CD8-positive, alpha-beta memory T cell (primary cell): ENCODE measurements at places on chromosomes 11 and 22.

- DNase-seq = no peak
These were observed 67.3 kb downstream of the IGF2 start for GRCh38 chr11:2071748-2072385.

DNA sequence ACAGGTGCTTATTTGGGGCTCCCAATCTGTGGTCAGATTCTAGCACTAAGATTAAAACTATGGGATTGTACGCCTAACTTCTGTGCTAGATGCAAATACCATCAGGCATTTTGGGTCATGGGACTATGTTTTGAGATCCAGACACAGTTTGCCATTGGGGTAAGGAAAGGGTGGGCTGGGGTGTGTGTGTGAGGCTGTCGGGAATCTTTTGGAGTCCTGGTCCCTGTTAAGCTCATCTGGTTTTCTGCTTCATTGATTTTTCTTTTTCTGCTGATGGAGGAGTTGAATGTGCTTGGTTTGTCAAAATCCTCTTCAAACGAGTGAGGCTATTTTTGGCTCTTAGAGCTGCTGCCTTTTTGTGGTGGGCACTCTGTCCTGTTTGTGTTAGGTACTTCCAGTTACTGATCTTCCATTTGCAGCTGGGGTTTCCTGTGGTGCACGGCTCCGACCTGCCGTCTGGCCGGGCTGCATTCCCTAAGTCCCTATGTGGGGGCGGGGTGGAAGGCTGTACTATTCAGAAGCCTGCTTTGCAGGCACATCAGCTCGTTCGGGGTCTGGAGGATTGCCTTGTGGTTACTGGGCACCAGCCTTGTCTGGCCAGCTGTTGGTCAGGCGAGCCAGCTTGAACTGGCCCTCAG lies 2.9 kb downstream of the BCR start:
- DNase-seq = no peak

DNA sequence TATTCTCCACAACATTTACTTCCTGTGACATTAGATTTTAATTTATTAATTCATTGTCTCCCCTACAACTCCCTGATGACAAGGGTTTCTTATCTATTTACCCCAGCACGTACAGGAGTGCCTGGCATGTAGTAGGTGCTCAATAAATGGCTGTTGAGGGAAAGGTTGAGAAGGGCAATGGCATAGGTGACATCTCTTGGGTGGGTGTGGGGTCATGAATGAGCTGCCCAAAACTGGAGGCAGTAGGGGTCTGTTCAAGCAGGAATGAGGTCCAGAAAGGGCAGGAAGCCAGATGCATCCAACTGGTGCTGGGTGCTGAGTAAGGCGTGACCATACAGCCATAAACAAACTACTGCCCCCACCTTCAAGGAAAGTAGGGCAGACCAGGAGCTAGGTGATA lies 2.8 kb downstream of the VWCE start:
- DNase-seq = no peak

- no peak for DNase-seq
These were observed 11.0 kb downstream of the POU2AF3 start for GRCh38 chr11:111309215-111309915.

GRCh38 chr11:97764605-97765004 lies 1256.1 kb upstream of the CNTN5 start:
- no peak for DNase-seq

DNA sequence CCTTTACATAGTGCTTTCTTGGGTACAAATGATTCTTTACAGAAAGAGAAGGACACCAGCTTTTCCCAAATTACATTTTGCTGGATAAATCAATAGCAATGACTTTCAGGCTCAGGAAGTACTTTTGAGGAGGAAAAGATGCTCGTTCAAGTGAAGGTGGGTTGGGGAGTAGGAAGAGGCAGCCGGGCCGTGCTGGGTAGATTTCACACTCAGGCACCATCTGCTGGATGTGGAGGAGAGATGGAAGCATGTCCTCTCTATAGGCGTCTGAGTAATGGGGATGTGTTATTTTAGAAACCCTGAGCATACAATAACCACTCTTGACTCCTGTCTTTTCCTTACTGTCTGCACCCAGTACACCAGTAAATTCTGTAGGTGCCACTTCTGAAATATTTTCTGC lies 152.3 kb upstream of the LARGE1 start:
- no peak for DNase-seq

GRCh38 chr11:2777871-2778629 lies 78.3 kb upstream of the KCNQ1OT1 start:
- no peak for DNase-seq

DNA sequence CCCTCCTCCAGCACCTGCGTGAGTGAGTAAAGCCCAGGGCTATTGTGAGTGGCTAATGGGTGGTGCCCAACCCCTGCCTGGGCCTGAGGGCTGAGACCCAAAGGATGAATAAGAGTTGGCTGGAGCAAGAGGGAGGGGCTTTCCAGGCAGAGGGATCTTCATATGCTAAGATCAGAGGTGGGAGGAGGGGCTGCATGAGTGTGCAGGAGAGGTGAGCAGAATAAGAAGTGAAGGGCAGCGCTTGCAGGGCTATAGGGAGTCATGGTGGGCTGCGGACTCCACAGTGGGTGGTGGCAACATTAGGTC lies 3.9 kb downstream of the EMID1 start:
- DNase-seq = no peak

DNA sequence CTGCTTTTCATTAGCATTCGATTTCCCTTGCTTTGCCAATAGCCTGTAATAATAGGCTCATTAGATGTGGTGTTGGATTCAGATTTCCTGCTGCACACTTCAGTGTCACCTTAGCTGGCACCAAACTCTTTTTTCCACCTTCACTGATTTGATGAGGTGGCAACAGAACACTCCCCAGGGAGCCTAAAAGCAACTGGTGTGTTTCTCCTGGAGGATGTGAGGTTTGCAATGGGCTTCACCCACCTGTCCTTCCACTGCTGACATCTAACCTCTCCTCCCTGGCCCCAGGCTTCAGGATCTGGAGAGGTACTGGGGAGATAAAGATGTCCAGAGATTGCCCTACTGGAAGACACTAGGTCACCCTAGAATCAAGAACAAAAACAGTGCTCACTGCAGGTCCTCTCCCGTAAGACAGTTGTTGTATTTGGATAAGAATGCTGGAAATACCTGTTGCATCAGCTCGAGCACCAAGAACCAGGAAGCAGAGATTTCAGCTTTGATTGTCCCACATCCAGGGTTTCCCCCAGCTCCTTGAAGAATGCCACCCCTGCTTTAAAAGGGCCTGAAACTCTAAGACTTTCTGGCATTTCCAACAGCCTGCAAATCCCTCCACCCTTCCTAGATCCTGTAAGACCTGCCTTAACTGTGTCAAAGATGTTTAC lies 96.9 kb downstream of the SLC1A2 start:
- no peak for DNase-seq

- DNase-seq = no peak
These were observed 7.6 kb downstream of the CKAP5 start for GRCh38 chr11:46838501-46838900.

- no peak for DNase-seq
These were observed 226.4 kb downstream of the FAM76B start for GRCh38 chr11:95563173-95563572.
